ENCODE measurements at places on chromosomes 2 and 18.

DNA sequence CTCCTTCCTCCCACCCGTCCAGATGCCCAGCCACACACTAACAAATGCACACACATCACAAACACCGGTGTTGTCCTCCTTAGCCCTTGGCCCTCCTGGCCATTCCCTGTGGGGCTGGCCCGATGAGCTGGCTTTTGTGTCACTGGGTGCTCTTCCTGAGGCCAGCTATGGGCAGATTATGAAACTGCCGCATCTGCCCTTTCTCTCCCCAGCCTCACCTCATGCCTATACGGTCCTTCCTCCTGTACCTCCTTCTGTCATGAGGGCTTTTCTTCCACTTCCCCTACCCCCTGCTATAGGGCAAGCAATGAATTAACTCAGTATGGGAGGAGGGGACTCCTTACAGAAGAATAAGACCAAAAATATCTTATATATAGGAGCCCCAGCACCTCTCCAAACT lies 10.3 kb upstream of the INO80C start:
- no peak for DNase-seq

DNA sequence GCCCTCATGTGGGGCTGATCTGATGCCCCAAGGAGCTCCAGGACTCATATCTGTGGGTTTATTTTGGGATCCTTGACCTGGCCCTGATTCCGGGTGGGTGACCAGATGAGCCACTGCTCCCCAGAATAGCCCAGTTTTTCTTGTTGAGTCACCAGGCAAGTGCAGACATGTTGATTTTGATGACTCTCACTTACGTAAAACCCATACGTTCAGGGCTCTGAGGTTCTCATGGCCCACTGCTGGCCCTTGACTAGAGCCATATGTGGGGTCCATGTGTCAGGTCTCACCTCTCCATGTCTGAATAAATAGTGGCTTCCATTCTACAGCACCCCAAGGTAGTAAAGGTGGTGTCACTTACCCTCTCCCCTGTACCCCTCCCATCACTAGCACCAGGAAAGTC lies 41.9 kb downstream of the CDC42EP3 start:
- no peak for DNase-seq

DNA sequence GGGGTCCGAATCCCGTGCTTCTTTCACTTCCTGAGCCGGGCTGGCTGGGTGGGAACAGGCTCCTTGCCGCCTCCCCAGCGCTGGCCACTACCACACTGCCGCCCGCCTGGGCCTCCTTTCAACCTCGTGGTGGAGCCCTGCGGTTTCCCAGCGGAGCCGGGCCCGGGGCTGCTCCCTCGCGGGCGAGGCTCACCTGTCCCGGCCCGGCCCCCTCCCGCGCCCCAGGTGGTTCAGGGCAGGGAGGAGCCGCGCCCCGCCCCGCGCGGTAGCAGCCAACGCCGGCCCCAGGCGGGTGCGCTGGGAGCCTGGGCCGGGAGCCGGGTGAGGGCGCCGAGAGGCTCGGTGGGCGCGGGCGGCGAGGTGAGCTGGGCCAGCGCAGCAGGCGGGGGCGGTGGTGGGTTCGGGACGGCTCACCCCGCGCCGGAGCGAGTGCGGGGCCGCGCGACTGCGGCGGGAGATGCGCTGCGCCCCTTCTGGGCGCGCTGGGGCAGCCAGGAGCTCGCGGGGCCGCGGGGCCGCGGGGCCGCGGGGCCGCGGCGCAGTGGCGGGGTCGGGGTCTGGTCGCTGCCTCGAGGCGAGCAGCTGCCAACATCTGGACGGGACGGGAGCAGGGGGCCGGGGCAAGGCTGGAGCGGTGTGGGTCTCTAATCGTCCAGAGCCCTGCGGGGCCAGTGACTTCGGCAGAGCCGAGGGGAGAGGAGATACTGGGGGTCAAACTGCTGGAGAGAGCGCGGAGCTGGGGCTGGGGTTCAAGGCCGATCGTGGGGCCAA lies at the start of gene LYPD6B:
LYPD6B (plus strand) TSS at position 258 of the 771 bp plus-strand sequence. CDS start 92,250 bp downstream, outside the sequence.
- DNase-seq, result no peak

DNA sequence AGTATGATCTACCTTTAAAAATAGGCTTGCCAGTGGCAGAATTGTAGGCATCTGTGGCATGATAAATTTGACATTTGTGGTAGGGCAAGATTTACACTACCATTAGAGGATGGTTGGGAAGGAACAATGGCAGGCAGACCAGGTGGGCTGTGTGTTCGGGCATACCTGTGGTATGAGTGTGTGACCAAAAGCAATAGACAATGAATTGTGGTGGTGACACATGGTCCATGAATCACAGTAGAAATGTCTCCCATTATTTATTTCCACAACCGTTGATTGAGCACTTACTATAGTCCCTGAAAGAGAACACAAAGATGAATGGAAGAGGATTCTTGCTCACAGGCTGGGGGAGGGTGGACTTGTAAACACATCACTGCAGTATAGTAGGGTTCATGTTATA lies 29.9 kb upstream of the RUFY4 start:
- DNase-seq, result no peak

DNA sequence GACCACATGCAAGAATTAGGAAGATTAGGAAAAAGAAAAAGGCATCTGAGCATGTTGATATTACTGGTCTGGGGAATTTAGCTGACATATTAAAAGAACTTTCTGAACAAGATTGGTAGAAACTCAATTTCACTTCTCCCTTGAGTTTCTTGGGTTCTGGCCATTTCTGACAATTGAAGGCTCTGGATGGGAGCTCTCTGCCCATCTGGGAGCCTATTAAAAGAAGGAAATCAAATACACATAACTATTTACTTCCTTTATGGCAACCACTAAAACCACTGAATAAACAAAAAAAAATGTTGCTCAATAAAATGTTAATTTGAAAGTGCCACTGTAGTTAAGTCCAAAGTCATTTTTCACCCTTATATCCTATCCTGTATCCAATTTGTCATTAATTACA lies 216.8 kb upstream of the HNMT start:
- no peak for DNase-seq

DNA sequence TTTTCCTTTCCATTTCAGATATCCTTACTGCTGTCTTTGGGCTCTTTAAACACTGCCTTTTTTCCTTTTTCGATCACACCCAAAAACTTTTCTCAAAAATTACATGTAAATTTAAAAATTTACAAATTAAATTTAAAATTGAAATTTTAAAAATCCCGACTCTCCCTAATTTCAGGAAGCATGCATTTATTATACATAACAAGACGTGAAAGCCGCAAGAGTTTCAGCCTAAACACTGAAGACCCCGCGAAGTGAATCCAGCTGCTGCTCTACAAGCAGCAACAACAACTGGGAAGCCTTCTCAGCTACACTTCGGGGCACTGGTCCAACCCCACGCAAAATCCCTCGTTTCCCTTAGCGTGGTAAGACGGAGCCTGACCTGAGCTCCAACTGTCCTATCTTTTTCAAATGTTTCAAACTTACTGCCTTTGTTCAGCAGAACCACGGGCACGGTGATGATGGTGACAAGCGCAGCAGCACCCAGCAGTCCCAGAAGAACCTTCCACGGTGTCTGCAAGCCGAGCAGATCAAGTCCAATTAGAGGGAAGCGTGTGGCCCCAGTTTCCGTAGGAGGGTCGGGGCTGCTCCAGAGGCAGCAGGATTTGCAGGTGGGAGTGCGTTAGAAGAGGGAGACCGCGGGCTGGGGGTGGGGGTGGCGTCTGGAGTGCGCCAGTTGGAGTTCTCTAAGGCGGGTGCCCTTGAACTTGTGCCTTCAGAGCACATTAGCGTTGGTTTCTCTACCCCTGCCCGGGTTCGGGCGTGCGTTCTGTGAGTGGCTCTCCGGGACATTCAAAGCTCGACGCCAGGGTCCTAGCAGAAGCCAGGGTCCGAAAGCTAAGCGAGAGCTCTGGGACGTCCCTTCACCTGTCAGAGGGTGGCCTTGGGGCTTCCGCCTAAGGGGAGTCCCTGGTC lies 783 bp downstream of the DPP4 start:
- no peak for DNase-seq
